Iris pigment epithelial cell (primary cell): ENCODE measurements at places on chromosomes 11 and 22.

- no peak for DNase-seq
Observed at GRCh38 chr11:120529911-120530310, 18.4 kb downstream of the GRIK4 start.

DNA sequence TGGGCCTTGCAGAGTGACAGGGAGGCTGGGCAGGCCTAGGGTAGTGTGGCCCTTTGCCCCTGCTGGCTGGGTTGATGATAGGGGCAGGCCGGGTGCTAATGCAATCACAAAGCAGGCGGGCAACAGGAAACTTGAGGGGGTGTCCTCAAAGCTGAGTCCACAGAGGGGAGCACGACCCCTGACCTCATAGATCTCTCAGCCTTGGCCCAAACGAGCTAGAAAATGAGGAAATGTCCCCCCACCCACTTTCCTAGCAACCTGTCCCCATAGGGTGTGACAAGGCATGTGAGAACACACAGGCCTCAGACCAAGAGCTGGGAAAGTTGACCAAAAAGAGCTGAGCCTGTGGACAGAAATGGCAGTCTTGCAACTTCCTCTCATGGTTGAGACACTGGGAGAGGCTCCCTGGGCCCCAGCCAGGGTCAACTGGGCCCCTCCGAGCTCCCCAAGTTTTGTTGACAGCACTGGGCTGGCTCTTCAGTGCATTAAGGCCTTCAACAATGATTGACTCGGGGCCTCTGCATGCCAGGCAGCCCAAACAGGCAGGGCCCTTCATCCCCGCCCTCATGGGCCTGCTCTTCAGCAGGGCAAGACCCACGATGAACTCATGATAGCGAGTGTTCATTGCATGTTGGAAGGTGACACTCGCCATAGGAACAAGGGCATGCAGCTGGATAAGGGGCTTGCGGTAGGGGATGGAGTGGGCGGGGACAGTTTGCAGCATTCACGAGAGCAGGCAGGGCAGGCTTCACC, 9.8 kb upstream of the SPI1 start:
- DNase-seq: no peak

GRCh38 chr11:60563553-60564235, 48.5 kb downstream of the MS4A13 start:
- peak; percentile 7 for DNase-seq

DNA sequence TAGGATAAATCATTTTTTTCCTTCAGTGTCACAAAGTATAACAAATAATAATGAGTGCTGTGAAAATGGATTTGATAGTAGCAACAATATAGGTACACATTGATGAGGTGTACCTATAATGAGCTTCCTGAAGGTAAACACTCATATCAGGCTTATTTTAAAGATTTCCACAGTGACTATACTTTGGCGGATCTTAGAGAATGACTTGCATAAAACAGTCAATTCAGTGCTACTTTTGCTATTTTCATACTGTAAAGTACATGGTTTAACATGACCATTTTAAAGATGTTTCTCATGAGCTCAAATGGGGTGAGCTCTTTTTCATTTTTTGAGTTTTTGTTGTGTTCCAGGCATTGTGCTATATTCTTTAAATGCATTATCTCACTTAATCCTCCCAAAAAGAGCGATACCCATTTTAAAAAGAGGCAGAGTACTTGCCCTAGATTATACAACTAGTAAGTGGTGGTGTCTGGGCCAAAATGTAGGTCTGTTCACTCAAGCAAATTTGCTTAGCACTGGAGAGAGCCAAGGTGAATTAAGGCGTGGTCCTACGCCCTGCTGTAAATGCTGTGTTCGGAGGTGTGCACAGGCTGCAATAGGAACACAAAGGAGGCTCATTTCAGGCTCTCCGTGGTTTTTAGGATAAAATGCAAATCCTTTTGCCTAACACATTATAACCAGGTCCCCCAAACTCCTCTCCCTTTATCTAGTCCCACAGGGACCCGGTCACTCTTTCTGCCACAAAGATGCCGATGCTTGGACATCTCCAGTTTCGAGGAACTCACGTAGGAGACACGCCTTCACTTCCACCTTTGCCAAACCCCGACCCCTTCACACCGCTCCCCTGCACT, 617 bp upstream of the ALKBH3 start:
- no peak for DNase-seq

DNA sequence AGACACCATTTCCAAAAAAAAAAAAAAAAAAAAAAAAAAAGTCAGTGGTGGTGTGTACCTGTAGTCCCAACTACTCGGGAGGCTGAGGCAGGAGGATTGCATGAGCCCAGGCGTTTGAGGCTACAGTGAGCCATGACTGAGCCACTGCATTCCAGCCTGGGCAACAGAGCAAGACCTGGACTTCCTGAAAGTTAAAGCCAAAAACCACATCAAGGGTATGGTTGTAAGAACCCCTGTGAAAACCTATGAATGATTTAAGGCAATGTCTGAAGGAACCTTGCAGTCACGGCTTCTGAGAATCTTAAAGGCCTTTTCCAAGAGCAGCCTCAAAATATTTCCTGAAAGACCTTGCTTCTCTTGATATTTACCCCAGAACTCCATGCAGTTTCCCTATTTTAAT, 30.5 kb upstream of the MSANTD2 start:
- no peak for DNase-seq

DNA sequence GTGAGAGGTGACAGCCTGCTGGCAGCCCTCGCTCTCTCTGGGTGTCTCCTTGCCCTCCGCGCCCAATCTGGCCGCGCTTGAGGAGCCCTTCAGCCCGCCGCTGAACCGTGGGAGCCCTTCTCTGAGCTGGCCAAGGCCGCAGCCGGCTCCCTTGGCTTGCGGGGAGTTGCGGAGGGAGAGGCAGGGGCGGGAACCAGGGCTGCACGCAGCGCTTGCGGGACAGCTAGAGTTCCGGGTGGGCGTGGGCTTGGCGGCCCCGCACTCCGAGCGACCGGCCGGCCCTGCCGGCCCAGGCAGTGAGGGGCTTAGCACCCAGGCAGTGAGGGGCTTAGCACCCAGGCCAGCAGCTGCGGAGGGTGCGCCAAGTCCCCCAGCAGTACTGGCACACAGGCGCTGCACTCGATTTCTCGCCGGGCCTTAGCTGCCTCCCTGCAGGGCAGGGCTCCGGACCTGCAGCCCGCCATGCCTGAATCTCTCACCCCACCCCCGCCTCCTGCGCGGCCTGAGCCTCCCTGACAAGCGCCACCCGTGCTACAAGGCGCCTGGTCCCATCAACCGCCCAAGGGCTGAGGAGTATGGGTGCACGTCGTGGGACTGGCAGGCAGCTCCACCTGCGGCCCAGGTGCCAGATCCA, 1526.1 kb downstream of the FAM181B start:
- DNase-seq: no peak

DNA sequence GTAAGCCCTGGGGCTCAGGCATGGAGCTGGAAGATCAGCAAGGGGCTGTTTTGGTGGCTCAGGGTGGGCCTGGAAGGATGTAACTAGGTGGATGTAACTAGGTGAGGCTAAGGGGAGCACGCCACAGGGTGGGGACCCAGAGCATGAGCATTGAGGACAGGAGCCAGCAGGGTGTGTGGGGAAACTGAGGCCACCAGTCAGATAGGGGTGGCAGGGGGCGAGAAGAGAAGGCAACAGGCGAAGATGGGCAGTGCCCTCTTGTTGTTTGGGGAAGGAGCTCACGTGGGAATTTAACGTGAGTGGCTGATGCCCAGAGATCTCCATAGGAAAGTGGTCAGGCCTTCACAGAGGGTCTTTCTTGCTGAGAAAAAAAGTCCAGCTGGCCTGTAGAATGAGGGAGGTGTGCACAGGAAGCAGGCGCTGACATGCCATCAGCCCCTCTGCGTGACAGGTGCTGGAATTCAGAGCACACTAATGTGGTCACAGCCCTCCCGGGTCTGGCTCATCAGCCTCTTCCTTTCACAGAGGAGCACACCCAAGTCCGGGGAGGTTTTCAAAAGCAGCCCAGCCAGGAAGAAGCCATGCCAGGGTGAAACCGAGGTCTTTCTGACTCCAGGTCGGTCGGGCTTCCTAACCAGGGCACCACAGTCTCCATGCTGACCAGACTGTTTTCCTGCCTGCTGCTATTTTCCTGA, 54.6 kb upstream of the PAX6 start:
- DNase-seq: no peak

- peak; percentile 28 for DNase-seq
Observed at GRCh38 chr11:108601150-108601549, 7.6 kb upstream of the EXPH5 start.

- DNase-seq: peak; percentile 53
Observed at GRCh38 chr11:112555491-112556364, 295.1 kb upstream of the PLET1 start.
